ENCODE measurements at places on chromosomes 3 and 15. TPM values are rescaled to one million over a fixed set of nuclear protein-coding genes. Genes with fewer than 3 reads are reported as not detected.
A peak's percentile ranks its signal among the peaks of the same experiment; 100 is the strongest.

GRCh38 chr3:31219131-31219843 is 313.4 kb upstream of the STT3B start:
- DNase-seq = no peak

- DNase-seq = no peak
Observed at GRCh38 chr3:176633511-176633910, 563.8 kb downstream of the TBL1XR1 start.

Gene CYB561D2
- total RNA-seq = 6.4 TPM

GRCh38 chr15:90481023-90481422 is 48.7 kb upstream of the CRTC3 start:
- DNase-seq = no peak

- no peak for DNase-seq
Observed at GRCh38 chr3:157626817-157627216, 123.6 kb upstream of the VEPH1 start.

Gene LIPC
- 0.62 TPM for total RNA-seq

DNA sequence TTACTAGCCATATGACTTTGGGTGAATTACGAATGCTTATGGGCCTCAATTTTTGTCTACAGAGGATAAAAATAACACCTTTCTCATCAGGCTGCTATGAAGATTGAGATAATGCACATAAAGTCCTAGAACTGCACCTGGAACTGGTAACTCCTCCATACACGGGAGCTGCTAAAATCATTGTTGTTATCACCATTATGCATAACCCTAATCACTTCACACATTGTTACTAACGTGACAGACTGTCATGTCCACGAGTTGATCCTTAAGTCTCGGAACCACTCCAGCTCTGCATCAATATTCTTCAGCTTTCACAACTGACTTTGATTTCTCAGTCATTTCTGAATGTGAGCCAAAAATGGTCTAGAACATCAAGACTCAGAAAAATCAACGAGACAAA is 64.1 kb downstream of the RFTN1 start:
- DNase-seq = no peak

- DNase-seq = no peak
Observed at GRCh38 chr3:17830788-17831187, 88.4 kb upstream of the TBC1D5 start.

GRCh38 chr3:23435904-23436303 is 232.8 kb downstream of the UBE2E2 start:
- no peak for DNase-seq

DNA sequence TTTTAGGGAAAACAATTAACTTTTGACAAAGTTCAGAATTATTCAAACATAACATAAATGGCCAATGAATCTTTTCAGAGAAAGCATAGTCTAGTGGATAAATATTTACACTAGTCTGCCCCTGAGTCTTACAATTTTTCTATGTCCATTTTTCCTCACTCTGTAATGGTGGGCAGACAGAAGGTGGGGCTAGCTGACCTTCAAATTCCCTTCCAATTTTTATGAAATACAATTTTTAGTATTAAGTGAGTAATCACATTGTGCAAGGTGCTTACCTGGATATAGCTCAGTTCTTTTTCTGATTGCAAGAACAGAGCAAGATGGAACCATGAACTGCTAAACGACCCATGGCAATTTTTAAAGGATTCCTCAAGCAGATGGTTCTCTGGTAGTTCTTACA is 441.7 kb upstream of the NR2F2 start:
- DNase-seq = no peak

GRCh38 chr3:148991219-148992026 is at the start of gene GYG1:
TSS of gene GYG1 (plus strand) at chr3:148991540. CDS start at chr3:148991641, 101 bp downstream.
- peak; percentile 92 for DNase-seq

- no peak for DNase-seq
Observed at GRCh38 chr15:38688761-38689160, 124.1 kb upstream of the RASGRP1 start.

GRCh38 chr3:194856296-194856695 is 170.6 kb downstream of the FAM43A start:
- DNase-seq = peak; percentile 86

Data from cardiac septum (tissue), 1 donor.